ENCODE measurements at places on chromosomes 3 and 15.

DNA sequence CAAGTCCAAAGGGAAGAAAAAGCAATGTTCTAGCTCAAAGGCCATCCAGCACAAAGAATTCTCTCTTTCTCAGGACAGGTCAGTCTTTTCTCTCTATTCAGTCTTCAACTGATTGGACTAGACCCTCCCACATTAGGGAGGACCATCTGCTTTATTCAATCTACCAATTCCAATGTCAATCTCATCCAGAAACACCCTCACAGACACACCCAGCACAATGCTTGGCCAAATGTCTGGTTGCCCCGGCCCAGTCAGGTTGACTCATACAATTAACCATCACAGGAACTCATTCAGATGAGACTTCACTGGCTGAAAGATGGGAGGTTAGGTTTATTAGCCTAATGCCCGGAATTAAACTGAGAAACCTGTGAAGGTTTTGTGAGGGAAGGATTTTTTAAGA is 32.4 kb downstream of the ACAN start:
- DNase-seq, result no peak

DNA sequence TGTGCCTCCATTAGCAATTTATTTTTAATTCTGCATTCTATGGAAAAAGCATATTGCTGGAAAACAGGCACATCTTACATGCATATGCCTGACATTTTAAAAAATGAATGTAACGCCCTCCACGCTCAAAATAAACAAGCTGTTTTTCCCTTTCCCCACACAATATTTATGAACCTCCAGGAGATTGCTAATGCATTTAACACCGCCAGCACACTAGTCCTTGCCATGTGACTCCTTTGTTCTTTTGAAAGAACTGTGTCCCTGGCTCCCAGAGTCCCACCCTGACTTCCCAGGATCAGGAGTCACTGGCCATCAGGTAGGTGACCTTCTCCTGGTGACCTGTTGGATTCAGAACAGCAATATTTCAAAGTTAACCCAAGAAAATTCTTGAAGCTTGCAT is 571.2 kb upstream of the CFAP20DC start:
- no peak for DNase-seq

GRCh38 chr3:53739966-53740365 is 106.3 kb downstream of the CHDH start:
- no peak for DNase-seq

- no peak for DNase-seq
These were observed 123.0 kb downstream of the ASB7 start for GRCh38 chr15:100725121-100726069.

DNA sequence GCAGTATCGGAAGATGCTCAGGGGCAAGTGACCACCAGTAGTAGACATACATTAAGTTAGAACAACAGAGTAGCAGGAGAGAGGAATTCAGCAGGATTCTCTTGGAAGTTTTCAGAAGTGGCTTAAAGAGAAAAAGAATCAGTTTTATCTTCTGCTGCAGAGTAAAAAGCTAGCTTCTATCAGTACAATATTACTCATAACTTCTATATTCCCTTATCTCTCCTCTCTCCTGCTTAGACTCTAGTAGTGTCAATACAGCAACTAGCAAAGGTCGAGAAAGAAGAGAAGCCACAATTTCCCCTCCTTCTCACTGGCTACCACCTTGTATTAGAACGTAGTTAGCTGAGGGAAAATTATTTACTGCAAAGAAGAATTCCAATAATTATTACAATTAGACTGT is 539.7 kb downstream of the DIPK2A start:
- DNase-seq, result no peak

GRCh38 chr3:66803206-66803605 is 194.9 kb upstream of the KBTBD8 start:
- DNase-seq, result no peak

GRCh38 chr15:79195802-79196201 is 86.7 kb upstream of the ANKRD34C start:
- no peak for DNase-seq

- DNase-seq, result no peak
These were observed 774.7 kb upstream of the NECTIN3 start for GRCh38 chr3:110296885-110297284.

DNA sequence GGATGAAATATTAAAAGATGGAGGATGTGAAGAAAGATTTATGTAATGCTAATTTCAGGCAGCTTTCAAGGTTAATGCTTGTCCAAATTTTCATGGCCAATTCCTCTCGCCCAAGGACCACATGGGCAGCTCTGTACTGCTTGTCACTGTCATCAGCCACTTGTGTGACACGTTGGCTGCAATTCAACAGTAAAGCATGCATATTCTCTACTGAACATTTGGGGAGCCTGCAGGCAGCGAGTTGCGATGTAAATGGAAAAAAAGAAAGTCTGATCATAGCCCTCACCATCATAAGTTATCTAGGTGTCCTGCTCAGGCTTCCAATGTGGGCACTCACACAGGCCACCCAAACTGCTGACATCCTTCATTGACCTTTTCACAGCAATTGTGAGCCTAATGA is 1026.8 kb upstream of the NR2F2 start:
- DNase-seq, result no peak

DNA sequence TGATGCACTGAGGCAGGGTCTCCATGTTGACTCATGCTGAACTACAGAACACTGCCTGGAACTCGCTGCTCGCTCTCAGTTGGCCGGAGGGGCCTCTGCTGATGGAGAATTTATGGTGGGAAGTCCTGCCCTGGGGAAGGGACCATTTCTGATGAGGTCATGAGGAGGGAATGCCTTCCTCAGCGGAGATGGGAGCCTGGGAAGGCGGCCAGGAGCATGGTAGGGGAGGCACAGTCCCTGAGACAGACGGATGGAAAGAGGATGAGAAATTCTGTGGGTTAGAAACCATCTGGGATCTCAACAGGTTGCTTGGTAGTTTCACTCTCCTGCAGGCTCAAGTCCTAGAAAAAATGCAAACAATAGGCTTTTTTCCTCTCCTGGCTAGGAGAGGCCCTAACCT is 56.8 kb upstream of the TPM1 start:
- no peak for DNase-seq

DNA sequence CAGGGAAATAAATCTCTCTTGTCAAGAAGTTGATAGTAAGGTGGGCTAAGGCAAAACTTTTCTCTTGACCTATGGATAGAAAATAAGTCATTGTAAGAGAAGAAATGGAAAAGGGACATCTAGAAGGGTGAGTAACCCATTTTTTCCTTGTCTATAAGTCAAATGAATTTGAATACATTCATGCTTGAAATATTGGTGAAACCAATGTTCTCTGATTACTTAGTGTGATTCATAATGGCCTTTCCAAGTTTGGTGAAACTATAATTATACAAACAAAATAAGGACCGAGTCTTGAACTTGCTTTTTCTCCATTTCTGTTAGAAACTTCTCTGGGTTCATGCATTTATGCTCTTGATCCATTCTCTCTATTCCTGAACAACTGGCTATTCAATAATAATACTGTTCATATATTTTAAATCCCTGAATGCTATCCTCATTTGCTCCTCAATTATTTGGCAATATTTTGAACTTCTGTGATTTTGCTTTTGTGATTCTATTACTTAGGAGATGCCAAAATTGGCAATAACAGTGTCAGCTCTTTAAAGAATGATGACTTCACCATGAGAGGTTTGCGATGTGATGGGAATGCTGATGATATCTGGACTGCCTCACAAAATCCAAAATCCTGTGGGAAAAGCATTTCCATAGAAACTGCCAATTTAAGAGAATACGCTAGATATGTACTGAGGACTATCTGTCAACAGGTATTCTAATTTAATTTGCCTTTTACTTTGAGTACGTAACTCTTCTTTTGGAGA is 12.3 kb downstream of the P2RY12 start:
- DNase-seq, result no peak
